Mesenteric fat pad (tissue), 1 donor: ENCODE measurements at places on chromosomes 11 and 22. TPM values are rescaled to one million over a fixed set of nuclear protein-coding genes. Genes with fewer than 3 reads are reported as not detected.

The POU2AF1 gene
- total RNA-seq: 0.10 TPM

DNA sequence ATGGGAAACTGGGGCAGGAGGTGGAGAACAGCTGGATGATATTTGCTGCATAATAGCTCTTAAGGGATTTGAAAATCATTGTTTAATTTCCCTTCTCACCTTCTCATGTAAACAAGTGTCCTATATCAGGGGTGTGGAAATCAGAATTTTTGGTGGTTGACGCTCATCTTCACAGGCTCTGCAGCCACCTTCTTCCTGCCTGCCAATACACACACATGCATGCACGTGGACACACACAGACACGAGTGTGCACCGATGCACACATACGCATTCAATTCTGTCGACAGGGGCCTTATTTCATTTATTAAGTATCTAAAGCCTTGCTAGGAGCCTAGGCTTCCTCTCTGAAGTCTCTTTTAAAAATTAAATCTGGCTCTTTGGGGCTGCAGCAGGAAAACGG lies 349.4 kb upstream of the NCAM1 start:
- no peak for DNase-seq

DNA sequence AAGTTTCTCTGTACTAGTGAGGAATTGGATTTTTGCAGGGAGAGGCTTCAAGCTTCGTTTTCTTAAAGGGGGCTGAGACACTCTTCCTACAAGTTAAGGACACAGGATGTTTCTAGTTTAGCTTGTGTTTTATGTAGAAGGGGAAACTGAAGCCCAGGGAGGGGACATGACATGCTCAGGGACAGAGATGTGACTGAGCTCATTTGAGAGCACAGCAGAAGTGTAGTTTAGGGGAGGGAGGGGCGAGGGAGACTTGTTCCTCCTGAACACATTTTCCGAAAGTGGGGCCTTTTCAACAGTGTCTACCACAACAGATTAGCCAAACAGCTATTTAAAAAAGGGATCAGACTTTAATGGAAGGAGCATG lies 148.1 kb downstream of the FBXO7 start:
- no peak for DNase-seq

GRCh38 chr11:111391328-111392124 lies 12.5 kb upstream of the POU2AF1 start:
- no peak for DNase-seq
